AG04449 (cell line): ENCODE measurements at places on chromosomes 7 and 10.

DNA sequence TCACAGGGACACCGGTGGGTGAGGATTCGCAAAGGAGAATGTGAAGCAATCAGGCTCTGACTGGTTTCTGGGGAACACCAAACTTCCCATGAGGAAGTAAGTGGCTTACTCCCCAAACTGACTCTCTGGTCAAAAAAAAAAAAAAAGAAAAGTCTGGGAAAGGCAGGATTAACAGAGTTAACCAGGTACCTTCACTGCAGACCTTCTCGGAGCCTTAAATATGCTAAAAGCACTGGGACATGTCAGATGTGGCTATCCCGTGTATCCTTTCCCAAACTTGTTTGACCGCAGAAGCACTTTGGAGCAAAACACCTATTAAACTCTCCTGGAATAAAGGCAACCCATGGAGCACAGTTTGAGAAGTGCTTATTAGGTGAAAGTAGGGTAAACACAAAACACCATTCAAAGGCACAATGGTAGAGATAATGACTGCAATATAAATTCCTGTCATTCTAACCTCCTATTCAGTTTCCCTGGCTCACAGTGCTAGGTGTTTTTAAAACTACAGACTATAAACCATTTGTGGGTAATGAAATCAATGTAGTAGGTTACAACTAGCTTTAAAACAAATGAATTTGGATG lies 44.1 kb upstream of the MXI1 start:
- DNase-seq, result no peak

GRCh38 chr10:112214298-112214926 lies 30.8 kb upstream of the GPAM start:
- no peak for DNase-seq

DNA sequence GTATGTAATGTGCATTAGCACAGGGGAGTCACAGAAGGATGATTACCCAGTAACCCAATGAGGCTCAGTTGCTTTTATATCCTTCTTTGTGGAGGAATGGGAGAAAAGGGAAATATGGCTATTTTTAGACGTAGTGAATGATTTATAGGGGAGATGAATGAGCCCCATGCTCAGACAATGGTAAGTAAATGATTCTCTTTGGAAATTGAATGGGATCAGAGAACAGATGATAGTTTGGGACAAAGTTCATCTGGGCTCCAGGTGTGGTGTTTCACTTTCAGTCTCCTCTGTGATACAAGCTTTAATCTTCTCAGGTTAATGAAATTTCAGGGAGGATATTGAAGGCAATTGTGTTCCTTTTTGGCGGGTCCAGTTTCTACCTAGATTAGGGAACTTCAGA lies 63.0 kb upstream of the MPP7 start:
- no peak for DNase-seq

DNA sequence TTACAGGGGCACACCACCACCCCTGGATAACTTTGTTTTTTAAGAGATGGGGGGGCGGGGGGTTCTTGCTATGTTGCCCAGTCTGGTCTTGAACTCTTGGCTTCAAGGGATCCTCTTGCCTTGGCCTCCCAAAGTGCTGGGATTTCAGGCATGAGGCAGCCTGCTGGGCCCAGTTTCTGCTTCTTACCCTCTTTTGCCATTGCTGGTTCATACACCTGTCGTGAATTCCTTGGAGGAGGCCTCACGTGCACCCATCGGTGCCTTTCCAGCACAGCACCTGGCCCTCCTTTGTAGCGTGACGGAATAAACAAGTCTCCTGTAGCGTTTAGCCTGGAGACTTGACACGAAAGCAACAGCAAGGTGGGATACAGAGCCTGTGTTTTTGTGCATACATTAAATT lies 75.5 kb downstream of the CARD11 start:
- DNase-seq, result no peak

DNA sequence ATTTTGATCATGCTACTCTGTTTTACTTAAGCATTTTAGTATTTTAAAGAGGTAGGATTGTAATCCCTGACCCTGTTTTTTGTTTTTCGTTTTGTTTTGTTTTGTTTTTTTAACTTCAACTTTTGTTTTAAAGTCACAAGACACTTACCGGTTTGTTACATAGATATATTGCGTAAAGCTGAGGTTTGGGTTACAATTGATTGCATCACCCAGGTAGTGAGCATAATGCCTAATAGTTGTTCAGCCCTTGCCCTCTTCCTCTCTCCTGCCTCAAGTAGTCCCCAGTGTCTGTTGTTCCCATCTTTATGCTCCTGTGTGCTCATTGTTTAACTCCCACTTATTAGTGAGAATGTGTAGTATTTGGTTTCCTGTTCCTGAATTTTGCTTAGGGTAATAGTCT lies 93.1 kb upstream of the TEX47 start:
- DNase-seq, result no peak

DNA sequence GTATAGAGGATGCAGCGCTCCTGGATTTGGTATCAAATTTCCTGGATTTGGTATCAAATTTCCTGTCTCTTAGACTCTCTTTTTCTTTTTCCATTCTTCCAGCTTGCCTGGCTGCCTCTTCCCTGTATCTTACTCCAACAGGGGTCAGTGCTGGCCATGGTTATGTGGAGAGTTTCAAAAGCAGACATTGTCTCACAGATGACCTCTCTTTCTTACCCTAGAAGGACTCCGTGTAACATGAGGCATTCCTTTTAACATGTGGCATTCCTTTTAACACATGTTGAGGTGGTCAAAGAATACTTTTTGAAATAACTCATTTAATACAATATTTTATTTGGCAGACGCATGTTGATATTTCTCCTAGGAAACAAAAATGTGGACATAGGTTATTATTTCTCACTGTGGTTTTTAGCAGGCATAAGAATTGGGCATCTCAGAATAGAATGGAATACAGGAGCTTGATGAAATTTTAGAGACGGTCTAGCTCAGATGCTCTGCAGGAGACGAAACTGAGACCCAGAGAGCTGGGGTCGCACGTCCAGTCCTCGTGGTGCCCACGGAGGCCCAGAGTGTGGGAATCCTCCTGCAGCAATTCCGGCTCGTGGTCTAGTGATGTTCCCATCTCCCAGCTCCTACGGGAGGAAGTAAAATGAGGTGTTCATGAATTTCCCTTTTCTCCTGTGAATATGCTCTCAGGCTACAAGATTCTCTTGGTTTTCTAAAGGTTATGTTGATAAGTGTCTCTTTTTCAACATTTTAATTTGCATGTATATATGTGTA lies 59.6 kb upstream of the PITRM1 start:
- DNase-seq, result no peak

GRCh38 chr10:74238516-74238915 lies 87.5 kb downstream of the ADK start:
- DNase-seq, result no peak

- DNase-seq, result no peak
Measured at GRCh38 chr10:64430690-64431323, 909.6 kb downstream of the REEP3 start.

DNA sequence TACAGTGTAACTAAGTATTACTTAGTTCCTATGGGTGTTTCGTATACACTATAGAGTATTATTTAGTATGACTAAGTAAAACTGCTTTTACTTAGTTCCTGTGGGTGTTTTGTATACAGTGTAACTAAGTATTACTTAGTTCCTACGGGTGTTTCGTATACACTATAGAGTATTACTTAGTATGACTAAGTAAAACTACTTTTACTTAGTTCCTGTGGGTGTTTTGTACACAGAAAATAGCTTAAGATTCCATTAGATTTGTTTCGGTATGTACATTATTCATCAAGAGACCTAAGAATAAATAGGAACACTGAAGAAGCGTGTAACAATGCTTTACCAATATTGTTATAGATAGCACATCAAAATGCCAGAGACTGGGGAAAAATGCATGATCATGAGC lies 25.0 kb downstream of the IGF2BP3 start:
- no peak for DNase-seq

- no peak for DNase-seq
Measured at GRCh38 chr7:840001-840600, 7.8 kb downstream of the SUN1 start.

DNA sequence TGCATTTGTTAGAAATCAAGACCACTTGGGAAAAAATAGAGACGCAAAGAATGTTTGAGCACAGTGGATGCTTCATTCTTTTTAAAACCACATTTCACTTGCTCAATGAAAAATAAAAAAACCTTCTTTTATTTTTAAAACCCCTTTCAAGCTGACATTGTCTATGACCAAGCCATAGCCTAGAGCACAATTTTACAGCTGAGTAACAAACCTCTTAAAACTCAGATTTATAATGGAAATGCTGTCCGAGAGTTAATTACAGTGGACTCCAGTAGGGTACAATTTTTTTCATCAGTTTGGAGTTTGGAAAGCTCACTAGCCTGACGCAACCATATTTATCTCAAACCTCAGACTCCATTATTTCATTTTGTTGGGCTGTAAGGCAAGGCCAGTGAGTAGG lies 116.3 kb downstream of the RNLS start:
- no peak for DNase-seq

DNA sequence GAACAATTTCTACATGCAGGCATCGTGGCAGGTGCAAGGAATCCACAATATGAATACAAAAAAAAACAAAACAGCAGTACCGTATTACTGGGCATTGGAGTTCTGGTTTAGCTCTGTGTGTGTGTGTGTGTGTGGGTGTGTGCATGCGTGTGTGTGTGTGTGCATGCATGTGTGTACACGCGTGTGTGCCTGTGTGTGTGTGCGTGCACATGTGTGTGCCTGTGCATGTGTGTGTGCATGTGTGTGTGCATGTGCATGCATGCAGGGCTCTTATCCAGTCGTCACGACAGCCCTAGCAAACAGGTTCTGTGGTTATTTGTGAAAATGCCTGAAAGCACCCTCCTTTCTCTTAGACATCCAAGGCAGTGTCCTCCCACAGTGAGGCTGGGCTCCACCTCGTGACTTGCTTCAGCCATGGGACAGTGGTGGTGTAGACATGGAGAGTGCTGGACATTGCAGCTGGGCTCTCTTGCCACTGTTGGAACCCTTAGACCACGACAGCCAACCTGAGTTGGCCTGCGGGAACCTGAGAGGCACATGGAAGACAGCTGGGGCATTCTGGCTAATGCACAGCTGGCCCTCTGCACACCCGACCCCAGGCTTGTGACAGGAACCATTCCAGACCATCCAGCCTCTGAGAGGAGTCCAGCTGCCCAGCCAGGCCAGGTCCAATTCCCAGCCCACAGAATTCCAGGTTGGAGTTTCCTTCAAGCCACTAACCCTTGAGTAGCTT lies 173.4 kb upstream of the SHH start:
- DNase-seq, result no peak

- DNase-seq, result no peak
Measured at GRCh38 chr10:71753091-71753959, 20.0 kb downstream of the VSIR start.

- no peak for DNase-seq
Measured at GRCh38 chr10:91556691-91557566, 75.9 kb downstream of the PPP1R3C start.

GRCh38 chr10:84946904-84947303 lies 618.5 kb downstream of the CCSER2 start:
- DNase-seq, result no peak

DNA sequence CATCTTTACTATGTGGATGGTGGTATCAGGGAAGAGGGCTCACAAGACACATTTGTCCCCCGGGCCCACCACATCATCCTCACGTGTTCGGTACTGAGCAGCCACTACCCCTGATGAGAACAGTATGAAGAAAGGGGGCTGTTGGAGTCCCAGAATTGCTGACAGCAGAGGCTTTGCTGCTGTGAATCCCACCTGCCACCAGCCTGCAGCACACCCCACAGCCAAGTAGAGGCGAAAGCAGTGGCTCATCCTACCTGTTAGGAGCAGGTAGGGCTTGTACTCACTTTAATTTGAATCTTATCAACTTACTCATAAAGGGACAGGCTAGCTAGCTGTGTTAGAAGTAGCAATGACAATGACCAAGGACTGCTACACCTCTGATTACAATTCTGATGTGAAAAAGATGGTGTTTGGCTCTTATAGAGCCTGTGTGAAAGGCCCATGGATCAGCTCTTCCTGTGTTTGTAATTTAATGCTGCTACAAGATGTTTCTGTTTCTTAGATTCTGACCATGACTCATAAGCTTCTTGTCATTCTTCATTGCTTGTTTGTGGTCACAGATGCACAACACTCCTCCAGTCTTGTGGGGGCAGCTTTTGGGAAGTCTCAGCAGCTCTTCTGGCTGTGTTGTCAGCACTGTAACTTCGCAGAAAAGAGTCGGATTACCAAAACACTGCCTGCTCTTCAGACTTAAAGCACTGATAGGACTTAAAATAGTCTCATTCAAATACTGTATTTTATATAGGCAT lies 9.1 kb upstream of the CSGALNACT2 start:
- DNase-seq, result peak; percentile 95

DNA sequence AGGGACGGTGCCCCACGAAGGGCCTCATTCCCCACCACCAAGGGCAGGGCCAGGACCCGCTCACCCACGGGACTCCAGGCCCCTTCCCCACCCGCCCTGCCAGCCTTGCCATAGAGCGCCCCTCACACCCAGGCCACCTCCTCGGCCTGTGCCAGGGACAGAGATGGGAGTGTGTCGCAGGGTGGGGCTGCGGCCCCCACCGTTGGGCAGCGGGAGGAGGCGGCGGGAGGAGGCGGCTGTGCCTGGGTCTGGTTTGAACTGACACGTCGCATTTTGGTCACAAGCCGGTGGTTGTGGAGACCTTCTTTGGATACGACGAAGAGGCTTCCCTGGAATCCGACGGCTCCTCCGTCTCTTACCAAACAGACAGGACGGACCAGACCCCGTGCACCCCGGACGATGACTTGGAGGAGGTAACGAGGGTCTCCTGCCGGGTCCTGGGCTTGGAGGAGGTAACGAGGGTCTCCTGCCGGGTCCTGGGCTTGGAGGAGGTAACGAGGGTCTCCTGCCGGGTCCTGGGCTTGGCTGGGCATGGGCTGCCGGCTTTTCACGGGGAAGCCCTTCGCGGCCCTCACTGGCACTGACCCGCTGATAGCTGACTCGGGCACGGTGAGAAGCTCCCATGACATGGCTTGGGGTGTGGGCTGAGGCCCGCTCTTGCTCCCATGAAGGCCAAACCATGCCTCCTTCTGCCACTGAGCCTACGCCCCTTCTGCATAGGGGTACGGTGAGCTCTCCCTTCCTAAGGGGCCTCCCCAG lies 46.4 kb upstream of the DPYSL4 start:
- DNase-seq, result no peak

DNA sequence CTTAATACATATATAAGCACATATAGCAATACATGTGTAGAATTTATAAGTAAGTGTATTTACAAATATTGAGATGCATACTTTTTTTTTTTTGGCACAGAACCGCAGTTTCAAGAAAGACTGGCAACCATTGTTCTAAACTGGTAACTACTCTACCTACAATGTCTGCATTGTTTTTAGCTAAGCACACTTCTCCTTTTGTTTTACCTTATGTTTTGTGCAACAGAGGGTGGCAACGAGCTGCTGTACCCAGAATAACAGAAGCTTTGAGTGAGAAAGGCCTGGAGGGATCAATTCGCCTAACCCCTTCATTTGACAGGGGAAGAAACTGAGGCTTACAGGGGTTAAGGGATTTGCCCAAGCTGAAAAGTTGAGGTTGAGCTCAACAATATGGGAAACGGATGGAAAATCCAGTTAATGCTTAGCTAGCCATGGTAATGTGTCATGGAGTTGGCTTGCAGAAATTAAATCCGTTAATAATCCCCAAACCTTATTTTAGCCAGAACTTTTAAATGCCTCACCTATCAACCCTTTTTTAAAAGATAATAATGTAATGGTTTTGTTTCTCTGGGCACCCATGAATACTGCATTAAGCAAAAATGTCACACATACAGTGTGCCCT lies 25.5 kb downstream of the FZD1 start:
- no peak for DNase-seq

- no peak for DNase-seq
Measured at GRCh38 chr7:157150882-157151281, 12.2 kb downstream of the UBE3C start.
